ENCODE measurements at places on chromosomes 6 and 20.

DNA sequence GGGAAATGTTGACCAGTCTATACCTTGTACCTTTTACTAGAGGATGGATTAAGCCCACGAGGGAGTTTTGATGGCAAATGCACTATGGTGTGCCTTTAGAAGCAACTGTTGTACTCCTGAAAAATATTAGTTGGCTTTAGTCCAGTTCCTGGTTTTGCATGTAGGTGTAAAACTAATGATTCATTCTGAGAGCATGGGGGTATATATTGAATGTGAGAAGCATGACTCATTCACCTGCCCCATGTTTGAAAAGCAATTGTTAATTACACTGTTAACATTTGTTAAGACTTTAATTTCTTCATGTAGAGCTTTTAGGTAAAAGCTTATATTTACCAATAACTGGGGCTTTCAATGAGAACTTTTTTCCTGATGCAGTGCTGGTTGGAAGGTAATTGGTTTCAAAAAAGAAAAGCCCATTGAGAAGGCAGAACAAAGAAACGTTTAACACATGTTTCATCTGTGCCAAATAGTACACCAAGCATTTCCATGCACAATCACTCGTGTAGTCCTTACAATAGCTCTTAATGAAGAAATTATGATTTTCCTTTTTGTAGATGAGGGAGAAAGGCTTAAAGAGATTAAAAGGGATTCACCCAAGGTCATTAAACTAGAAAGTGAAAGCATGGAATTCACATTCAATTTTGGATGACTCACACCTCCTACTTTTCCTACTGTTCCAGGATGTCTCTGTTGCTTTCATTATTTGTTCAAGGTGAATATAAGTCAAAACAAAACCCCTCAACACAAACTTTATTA lies 134.1 kb downstream of the CCDC170 start:
- no peak for DNase-seq

GRCh38 chr6:11994875-11995461 lies 17.1 kb upstream of the HIVEP1 start:
- DNase-seq, result no peak

DNA sequence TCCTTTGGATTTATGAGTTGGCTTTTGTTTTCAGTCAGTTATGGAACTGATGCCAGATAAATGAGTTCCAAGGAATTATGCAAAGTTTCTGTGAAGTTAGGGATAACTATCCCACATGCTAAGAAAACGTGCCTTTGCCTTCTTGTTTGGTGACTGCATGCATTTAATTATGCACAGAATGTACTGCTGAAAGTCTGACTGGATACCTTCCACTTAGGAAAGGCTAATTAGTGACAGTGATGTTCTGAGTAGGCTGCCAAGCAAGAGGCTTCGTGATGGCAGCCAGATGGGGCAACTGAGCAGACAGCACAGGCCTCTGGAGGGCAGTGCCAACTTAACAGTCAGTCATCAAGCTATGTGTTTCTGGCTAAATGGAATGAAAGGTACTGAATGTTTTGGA lies 289.9 kb downstream of the CD109 start:
- no peak for DNase-seq

DNA sequence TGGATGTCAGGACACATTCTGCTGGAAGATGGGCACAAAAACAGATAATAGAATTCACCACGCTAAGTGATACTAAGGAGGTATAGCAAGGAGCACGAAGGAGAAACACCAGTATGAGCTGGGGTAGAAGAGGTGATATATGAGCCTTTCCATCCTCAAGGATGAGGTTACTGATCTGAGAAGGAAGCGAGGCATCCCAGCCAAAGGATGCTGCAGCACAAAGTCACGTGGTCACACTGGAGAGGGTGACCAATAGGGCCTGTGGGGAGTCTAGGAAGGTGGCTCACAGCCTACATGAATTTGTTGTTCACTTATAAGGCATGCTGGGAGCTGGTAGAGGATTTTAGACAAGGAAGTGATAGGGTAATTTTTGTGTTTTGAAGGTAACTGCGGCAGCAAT lies 1.4 kb downstream of the GINS1 start:
- no peak for DNase-seq

- no peak for DNase-seq
Measured at GRCh38 chr6:27053738-27054137, 193.8 kb upstream of the PRSS16 start.

DNA sequence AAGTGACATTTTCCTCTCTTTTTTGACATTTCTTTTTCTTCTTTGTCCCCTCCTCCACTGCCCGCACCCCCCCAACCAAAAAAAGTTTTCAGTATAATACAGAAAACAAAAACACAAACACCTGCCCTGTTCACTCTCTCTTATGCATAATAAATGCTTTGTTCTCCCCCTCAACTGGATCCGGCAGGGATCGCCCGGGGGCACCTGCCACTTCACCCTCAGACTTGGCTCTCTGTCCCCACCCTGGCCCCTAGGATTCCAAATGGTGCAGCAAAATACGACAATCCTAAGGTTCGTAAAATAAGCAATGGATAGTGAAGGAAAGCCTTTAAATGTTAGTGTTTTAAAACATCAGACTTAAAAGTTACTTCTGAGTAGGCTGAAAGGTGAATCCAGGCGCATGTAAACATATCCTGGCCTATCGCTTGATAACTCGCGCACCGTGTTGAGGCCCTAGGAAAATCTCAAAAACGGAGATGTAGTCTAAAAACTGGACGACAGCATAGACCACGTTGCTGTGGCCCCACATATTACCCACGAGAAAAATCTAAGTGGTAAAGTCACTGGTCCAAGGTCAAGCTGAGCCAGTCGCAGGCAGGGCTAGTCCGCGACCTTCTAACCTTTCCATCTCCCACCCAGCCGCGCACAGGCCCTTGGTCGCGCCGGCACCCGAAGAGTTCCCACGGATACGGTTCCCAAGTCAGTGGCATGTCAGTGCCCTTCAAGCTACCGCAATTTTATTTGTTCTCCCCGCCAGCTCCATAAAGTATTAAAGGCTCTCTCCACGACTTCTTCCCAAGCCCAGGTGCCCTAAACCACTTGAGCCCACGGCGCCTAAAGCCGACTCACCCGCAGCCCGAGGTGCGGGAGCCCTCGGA lies 130.8 kb downstream of the OGFRL1 start:
- no peak for DNase-seq

DNA sequence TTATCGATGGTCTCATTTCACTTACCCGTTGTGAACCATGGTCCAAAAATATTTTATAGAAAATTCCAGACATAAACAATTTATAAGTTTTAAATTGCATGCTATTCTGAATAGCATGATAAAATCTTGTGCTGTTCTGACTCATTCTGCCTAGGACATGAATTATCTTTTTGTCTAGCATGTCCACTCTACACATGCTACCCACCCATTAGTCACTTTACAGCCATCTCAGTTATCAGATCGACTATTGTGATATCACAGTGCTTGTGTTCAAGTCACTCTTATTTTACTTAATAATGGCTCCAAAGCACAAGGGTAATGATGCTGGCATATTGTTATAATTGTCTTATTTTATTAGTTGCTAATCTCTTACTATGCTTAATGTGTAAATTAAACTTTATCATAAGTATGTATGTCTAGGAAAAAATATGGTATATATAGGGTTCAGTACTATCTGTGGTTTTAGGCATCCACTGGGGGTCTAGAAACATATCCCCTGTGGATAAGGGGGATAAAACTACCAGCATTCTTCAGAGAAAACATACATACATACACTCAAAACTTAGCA lies 252.0 kb upstream of the HTR1E start:
- peak; percentile 17 for DNase-seq

DNA sequence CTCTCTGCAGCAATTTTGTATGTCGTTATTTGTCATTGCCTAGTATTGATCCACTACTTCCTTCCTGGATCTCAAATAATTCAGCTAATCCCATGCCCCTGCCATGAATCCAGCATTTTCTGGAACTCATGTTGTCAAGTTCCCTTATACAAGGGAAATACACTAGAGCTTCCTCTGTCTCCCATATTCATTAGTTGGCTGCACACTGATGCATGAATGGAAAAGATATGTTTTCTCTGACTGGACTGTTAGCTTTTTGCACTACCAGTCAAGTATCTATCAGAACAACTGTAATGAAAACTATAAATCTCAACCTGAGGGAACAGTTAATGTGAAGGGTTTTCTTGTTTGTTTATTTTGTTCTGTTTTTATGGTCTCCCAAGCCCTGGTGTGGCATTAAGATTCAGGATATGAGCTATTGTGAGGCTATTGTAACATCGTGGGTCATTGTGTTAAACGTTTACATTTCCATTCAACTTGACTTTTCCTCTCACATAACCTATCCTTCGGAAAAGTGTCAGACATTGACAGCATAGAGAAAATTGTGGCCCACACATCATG lies 102.5 kb upstream of the FAM8A1 start:
- no peak for DNase-seq

GRCh38 chr20:20366551-20366875 lies 1.4 kb upstream of the INSM1 start:
- DNase-seq, result no peak

DNA sequence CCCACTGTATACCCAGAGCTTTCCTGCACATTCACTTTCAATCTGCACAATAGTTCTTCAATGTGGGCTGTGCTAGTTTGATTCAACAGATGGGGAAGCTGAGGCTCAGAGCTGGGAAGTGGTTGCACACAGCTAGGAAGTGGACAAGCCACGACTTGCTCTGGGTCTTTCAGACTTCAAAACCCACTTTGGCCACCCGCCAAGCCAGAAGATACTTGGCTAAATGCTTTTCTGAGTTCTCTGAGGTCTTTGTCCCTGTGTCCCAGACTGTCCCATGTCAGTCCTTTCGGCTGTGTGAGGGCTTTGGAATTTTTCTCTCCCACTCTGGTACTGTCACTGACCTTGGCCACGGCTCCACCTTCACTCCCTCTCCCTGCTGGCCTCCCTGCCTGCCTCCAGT lies 10.6 kb downstream of the PDYN start:
- DNase-seq, result no peak

DNA sequence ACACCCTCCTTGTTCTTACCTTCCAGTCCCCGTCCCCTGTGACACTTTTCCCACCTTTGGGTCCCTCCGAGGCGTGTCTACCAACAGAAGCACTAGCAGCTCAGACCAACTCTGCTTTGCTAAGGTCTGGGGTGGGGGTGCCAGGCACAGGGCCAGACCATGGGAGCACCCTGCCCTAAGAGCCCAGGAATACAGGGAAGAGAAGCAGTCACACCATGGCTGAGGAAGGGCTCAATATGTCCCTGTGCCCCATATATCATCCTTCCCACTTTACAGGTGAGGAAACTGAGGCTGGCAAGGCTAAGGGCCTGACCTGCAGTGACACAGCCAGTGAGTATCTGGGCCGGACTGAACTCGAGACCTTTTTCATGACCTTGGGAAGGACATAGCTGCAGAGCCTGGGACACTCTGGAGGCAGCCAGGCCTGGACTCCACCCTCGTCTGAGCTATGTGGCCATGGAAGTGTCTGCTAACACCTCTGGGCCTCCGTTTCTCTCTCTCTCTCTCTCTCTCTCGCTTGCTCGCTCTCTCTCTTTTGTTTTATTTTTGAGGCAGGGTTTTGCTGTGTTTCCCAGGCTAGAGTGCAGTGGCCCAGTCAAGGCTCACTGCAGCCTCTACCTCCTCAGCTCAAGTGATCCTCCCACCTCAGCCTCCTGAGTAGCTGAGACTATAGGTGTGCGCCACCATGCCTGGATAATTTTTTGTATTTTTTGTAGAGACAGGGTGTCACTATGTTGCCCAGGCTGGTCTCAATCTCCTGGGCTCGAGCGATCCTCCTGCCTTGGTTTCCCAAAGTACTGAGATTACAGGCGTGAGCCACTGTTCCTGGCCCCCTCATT lies 156.7 kb downstream of the GRM4 start:
- DNase-seq, result no peak

DNA sequence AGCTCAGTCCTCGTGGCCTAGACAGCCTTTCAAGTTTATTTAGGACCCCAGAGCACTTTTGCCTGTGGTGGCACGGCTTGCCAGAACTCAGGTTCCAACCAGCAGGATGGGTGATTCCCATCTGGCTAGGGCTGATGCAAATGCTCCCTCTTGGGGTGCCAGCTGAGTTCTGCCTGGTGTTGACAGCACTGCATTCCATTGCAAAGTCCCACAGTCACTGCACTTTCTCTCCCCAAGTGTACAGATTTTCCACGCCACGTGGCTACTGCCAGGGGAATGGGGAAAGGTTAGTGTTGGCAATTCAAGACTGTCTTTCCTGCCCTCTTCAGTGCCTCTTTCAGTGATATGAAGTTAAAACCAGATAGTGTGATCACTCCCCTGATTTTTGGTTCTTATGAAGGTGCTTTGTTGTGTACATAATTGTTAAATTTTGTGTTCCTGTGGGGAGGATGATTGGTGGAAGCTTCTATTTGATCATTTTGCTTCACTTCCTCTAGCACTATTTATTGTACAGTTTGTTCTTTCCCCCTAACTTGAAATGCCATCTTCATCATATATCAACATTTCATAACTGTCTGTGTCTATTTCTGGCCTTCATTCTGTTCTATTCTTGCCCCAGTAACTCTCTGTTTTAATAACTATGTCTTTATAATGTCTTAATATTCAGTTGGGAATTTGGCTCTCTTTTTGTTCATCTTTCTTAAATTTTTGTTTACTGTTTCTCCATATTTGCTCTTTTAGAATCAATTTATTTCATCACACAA lies 86.2 kb downstream of the CFAP61 start:
- no peak for DNase-seq

DNA sequence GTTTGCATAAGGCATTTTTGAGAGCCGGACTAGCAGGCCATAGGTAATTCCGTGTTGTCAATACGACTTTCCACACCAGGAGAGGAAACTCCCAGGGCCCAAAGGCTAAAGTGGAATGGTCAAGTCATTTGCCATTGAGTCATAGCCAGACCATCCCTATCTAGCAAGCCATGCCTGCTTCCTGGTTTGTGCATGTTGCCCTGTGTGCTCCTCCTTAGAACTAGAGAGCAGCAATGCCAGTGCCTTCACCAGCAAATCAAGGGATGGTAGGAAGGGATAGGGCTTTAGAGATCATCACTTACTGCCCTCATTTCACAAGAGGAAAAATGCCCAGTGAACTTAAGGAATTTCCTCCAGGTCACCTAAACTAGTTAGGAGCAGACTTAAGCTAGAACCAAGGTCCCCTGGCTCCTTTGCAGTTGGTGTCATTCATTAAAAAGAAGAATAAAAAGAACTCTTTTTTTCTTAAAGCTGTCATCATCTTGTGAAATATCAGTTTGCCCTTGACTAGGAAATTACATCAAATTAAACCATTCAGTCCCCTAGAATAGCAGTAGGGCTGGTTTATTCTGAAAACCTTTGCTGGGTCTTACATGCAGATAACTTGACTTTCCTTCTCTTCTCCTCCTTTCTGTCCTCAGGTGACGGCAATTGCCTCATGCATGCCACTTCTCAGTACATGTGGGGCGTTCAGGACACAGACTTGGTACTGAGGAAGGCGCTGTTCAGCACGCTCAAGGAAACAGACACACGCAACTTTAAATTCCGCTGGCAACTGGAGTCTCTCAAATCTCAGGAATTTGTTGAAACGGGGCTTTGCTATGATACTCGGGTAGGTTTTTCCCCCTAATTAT lies 7.4 kb downstream of the TNFAIP3 start:
- no peak for DNase-seq
